ENCODE measurements at places on chromosomes 13 and 19.

DNA sequence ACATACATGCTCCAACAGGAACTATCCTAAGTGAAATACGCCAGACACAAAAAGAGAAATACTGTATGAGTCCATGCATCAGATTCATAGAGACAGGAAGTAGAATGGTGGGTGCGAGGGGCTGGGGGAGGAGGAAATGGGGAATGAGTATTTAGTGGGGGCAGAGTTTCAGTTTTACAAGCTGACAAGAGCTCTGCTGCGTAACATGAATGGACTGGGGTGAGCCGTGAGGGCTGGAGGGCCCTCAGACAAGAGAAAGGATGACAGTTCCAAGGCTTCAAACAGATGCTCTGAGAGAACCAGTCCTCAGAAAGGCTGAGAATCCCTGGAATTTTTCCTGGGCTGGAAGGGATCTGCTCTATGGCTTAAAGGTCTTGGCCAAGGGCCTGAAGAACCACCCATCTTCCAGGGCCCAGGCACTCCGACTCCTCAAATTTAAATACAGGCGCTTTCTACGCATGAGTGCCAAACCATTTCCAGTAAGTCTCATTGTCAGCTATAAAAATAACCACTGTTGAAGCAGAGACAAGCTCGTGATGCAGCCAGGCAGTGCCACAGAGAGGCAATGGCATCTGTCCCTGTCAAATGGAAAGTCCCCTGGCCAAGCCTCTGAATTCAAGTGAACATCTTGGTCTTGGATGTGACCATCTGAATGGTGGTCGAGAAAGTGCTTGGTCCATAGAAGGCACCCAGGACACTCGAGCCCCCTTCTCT, 17.5 kb downstream of the KLF2 start:
- DNase-seq = no peak

- DNase-seq = peak; percentile 10
Observed at GRCh38 chr19:40144151-40144550, 47.1 kb upstream of the MAP3K10 start.

DNA sequence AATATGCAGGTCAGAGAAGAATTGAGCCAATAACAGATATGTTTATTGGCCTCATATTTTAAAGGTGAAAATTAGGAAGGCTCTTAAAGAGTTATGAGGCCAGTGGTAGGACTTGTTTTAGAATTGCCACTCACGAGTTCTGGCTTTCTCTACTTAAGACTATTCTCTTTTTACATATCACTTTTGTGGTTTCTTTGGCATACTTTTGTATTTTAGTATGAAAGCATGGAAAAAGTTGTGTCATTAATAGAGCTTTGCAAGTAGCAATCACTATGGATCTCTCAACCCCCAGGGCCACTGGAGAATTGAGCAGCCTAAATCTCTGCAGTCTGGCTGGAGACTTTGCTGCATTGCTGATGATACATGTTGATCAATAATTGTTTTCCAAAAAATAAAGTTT, 64.6 kb upstream of the SOX21 start:
- no peak for DNase-seq

DNA sequence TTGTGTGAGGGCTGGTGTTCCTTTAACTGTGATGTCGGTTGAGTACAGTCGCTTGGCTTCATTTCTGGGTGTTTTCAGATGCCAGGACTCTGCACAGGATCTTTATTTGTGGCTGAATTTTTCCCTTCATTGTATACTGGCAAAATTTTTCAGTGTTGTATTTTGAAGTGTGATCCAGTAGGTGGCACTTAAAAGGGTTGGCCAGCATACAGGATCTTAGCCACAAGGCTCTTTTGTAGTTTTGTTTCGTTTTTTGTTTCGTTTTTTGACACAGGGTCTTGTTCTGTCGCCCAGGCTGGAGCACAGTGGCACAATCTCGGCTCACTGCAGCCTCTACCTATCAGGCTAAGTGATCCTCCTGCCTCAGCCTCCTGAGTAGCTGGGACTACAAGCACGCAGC, 8.7 kb downstream of the FCAR start:
- no peak for DNase-seq

DNA sequence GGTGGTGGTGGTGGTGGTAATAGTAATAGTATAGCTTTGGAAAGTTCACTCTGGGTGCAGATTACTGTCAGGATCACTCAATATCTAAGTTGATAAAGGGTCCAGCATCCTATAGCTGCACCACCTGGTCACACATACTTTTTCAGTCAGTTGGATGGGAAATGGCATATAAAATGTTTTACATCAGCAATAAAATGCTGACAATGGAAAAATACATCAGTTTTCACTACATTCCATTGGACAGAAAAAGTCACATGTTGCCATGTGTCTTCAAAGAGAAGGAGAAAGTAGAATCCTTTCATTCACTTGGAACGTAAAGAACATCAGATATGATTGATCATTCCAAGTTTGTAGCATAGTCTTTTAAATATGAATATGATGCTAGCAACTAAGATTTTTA, 481.4 kb downstream of the SLITRK6 start:
- no peak for DNase-seq

- no peak for DNase-seq
Observed at GRCh38 chr13:22561581-22561980, 619.2 kb upstream of the SGCG start.

- DNase-seq = no peak
Observed at GRCh38 chr19:47489072-47489914, 5.3 kb upstream of the KPTN start.

Data from esophagus muscularis mucosa (tissue), 4 donors.